Dermis blood vessel endothelial cell (primary cell): ENCODE measurements at places on chromosomes 13 and 19.

DNA sequence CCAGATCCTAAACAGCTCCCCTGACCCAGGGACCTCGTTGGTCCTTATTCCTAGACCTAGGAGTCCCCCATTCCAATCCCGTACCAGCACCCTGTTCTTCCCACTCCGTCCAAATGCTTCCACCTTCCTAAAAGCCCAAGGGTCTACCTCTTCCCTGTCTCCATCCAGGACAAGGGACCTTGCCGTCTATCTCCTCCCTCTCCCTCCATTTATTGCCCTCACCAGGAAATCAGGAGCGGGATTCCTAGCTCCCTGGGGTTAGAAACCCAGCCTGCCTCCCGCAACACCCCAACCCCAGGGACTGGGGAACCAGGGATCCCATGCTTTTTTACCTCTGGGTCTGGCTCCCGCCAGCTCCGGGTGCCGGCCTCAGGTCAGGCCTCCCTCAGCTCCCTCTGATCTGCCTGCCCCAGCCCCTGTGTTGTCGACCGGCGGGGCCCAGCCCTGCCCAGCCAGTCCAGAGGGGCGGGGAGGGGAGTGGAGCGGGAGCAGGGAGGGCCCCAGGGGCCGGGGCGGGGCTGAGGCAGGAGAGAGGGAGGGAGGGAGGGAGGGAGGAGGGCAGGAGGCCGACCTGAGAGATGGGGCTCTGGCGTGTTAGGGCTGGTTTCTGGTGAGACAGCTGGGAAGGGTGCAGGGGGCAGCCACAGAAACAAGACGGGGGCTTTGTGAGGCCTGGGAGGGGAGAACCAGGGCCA is at the start of gene B3GNT8:
Gene B3GNT8 (minus strand): TSS at position 423 of the 695 bp plus-strand sequence. CDS start 596 bp downstream, outside the sequence.
- peak; percentile 58 for DNase-seq

- DNase-seq, result no peak
Observed at GRCh38 chr13:74464670-74465069, 330.5 kb upstream of the KLF12 start.

- no peak for DNase-seq
Observed at GRCh38 chr13:21364916-21365315, 94.2 kb downstream of the ZDHHC20 start.

DNA sequence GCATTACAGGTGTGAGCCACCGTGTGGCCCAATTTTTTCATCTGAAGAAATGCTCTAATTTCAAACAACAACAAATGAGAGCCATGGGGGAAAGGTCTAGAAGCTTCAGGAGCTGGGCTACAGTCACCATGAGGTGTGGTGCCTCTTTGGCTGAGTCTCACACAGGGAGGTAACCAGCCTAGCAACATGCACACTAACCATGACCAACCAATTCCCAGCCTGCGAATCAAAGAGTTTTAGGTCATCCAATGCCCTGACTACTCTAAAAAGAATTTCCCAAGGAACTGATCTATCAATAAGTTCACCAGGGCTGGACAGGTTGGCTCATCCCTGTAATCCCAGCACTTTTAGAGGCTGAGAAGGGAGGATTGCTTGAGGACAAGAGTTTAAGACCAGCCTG is 29.9 kb downstream of the PBX4 start:
- no peak for DNase-seq

DNA sequence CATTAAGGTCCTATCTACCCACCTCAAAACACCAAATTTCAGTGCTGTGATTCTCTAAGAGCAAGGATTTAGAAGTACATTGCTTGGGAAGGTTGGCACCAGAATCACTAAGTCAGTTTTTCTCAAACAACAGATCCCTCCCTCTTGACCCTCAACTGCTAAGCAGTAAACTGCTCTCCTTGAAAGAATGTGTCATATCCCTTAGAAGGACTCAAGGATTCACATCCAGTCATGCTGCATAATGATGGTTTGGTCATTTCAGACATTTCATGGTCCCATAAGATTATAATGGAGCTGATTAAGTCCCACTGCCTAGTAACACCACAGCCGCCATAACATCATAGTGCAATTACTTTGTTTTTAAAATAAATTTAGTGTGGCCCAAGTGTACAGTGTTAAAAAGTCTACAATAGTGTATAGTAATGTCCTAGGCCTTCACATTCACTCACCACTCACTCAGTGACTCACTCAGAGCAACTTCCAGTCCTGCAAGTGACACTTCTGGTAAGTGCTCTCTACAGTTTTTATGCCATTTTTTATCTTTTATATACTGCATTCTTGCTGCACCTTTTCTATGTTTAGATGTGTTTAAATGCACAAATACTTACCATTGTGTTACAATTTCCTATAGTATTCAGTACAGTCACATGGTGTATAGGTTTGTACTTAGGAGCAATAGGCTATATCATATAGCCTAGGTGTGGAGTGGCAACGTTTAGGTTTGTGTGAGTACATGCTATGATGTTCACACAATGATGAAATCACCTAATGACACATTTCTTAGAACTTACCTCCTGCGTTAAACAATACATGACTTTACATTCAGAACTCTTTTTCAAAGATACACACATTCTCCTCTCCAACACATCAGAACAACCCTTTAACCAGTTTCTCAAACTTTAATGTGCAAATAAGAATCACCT is 15.7 kb upstream of the CCDC169 start:
- no peak for DNase-seq

GRCh38 chr19:34539396-34539795 is 57.8 kb downstream of the WTIP start:
- DNase-seq, result peak; percentile 28

GRCh38 chr13:98299966-98300350 is 122.9 kb upstream of the RNF113B start:
- DNase-seq, result no peak

- DNase-seq, result peak; percentile 70
Observed at GRCh38 chr13:23656637-23657371, 86.6 kb downstream of the TNFRSF19 start.
